Karpas-422 (cell line): ENCODE measurements at places on chromosomes 3 and 15. TPM values are rescaled to one million over a fixed set of nuclear protein-coding genes. Genes with fewer than 3 reads are reported as not detected.

GRCh38 chr3:151431940-151432339 lies 28.9 kb downstream of the IGSF10 start:
- DNase-seq, result peak; percentile 90

DNA sequence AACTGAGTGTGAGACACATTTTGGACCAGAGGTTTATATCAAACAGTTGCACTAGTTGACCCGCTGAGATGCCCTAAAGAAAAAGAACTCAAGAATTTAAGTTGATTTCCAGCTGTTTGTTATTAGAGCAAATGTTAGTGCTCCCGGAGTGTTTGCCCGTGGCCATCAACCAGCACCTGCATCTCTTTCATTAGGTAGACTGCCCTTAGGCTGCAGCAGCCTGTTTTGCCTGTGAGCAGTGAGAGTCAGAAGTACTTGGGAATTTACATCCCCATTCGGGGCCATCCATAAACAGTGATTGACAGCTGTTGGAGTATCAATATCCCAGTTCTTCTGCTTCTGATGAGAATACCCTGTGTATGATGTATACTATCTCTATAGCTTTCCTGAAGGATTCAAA lies 492.6 kb downstream of the RBMS3 start:
- no peak for DNase-seq

- peak; percentile 51 for DNase-seq
These were observed 6.2 kb downstream of the TSC22D2 start for GRCh38 chr3:150414258-150414657.

DNA sequence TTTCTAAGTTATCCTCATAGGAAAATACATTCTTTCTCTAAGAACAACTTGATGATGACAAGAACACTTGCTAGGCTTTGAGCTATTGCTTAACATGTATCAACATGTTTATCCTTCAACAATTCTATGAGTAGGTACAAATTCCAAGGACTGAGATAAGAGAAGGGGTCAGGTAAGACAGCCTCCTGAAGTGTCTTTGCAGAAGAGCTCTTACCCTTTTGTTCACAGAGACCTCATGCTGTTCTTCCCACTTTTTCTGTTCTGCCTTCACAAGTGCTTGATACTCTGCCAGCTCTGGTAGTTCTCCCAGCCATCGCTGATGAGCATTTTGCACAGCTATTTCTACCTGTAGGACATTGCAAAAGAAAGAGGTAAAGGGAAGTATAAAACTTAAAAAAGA lies 50.9 kb downstream of the CEP152 start:
- no peak for DNase-seq

- no peak for DNase-seq
These were observed 11.4 kb downstream of the CDIN1 start for GRCh38 chr15:36590838-36591237.

DNA sequence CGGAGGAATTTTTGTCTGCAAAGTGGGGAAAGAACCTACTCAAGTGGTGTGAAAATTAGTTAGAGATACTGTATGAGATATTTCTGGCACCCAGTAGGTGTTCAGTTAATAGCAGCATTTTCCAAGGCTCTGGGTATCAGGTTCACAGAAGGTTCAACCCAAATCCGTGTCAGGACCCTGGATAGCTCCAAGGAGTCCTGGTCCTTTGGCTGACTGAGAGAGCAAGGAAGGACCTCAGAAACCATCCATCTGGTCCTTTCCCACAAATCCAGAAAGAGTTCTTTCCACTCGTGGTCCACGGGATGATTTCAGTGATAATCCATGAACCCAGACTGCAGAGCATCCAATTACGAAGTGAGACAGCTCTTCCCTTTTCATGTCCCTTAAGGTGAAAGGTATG lies 51.4 kb downstream of the SLC6A11 start:
- DNase-seq, result peak; percentile 61

DNA sequence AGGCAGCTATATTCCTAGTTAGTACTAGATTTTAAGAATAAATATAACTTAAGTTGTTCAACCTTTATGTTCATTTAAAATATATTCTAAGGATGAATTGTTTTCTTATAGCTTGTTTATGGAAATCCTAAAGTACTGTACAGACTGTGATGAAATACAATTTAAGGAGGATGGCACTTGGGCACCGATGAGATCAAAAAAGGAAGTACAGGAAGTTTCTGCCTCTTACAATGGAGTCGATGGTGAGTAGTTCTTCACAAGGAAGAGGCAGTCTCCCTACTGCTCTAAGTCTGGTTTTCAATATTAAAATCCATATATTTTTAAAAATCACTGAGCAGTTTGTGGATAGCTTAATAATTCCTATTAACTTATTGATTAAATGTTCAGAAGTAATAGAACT lies 29.6 kb downstream of the CALML4 start:
- DNase-seq, result no peak

- no peak for DNase-seq
These were observed 1.6 kb upstream of the P2RY13 start for GRCh38 chr3:151330899-151331298.

DNA sequence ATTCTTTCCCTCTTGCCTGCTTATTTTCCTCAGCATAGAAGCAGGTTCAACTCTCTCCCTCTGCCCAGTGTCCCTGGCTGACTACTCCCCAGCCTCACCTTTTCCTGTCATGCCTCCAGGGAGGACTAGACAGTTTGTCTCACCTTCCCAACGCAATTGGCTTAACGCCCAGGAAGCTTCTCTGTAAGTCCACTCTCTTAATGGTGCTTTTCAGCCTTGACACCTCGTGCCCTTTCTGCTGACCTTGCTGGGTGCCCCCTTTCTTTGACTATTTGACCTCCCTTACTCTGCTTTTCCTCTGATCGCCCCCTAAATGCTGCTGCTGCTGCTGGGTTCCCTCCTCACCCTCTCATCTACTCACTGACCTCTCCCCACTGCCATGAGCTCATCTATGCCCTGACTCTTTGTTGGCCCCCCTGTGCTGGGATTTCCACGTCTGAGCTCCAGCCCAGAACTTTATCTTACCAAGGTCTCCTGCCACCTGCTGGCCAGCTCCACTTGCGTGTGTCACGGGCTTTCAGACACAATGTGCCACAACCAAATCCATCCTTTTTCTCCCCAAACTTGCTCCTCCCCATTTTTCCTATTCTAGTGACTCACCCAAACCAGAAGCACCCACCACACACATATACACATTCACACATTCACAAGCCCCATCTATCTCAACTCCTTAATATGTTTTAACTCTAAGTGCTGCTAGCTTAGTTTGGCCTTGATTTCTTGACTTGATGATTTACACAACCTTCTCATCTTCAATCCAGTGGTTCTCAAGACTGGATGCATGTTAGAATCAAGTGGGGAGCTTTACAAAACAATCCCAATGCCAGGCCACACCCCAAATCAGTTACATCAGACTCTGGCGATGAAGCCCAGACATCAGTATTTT lies 16.6 kb downstream of the EPB42 start:
- peak; percentile 81 for DNase-seq

- DNase-seq, result no peak
These were observed 5.9 kb upstream of the NGRN start for GRCh38 chr15:90259524-90259923.

- DNase-seq, result no peak
These were observed 343.1 kb upstream of the SEMA6D start for GRCh38 chr15:47374222-47374621.

DNA sequence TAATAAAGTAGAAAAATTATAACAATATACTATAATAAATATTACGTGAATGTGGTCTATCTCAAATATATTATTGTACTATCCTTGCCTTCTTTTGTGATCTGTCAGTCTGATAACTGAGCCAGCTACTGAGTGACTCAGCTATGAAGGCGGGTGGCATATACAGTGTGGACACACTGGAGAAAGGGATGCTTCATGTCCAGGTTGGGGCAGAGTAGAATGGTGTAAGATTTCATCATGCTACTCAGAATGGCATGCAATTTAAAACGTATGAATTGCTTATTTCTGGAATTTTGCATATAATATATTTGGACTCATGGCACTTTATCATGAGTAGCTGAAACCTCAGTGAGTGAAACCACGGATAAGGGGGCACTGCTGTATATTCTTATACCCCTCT lies 172.9 kb upstream of the TBC1D5 start:
- DNase-seq, result no peak

DNA sequence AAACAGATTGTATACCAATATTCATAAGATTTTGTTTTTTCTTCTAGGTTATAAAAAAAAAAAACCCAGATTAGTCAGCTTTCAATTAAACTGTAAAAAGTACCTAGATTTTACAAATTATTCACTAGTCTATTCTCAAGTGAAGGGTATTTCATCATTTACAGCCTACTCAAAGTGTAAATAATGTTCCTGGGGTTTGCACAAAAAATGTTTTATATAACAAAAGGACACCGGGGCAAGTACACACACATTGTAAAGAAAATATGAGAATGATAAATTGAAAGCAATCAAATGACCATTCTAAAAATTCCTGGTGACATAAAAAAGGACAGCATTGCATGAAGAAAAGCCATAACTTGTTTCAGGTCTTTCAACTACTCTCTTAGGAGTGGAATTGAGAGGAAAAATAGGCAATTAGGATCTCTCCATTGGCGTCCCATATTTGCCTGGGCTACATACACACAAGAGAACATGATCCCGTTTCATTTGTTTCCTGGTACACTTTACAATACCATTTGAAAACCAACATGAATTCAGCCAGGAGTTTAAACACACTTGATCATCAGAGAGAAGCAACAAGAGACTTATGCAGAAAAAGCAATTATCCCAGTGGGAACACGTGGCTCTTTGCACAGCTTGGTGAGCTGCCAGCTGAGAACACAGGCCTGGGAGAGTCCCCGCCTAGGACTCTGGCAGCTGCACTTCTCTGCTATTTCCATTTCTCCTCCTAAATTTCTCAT lies 1039.2 kb downstream of the ROBO1 start:
- DNase-seq, result no peak

DNA sequence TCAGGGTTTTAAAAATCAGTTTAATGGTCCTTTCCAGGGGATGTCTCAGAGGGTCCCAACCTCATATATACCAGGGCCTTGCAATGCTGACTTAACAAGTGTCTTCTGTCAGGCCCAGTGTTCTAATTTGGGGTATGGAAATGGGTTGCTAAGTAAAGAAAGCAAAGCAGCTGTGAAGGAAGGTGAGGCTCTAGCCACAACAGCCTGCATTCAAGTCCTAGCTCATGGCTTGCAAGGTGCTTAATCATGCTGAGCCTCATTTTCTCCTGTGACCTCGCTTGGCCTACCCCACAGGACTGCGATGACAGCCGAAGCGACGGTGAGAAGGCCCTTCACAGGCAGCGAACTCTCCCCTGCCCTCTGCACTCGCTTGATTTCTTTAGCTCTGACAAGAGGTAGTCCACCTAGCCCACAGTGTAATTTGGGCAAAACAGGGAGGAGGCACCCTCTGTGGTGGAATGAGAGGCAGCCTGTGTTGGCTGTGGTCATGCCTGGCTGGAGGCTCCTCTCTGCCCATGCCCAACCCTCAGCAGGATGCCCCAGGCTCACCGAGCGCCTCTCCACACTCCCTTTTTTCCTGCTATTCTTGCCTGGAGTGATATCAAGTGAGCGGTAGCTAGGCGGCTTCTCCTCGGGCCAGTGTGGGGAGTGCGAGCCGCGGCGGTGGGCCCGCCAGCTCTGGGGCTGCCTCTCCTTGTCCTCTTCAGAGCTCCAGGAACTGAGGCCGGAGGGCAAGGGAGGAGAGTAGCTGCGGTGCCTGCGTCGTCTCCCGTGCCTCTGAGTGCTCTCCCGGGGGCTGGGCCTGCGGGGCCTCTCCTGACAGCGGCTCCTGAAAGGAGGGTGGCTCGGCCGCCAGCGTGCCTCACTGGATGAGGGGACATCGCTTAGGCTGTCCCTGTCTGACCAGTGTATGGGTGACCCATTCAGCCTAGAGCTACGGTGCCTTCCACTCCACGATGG lies 29.2 kb downstream of the ILDR1 start:
- DNase-seq, result peak; percentile 93

GRCh38 chr15:64501396-64501715 lies 41.0 kb downstream of the ZNF609 start:
- DNase-seq, result no peak

Gene TNK2
- 25.5 and 26.0 TPM in 2 replicates for total RNA-seq

Gene CAPN3
- total RNA-seq, result 3.2 and 8.8 TPM in 2 replicates

Gene SHISA5
- total RNA-seq, result 141 and 149 TPM in 2 replicates

Gene CCR3
- not detected in 2 replicates for total RNA-seq

Gene A4GNT
- not detected in 2 replicates for total RNA-seq

Gene PLXNB1
- 34.0 and 48.3 TPM in 2 replicates for total RNA-seq

Gene GOLGA6B
- total RNA-seq, result not detected in 2 replicates

Gene MED12L
- 0.58 and 2.4 TPM in 2 replicates for total RNA-seq

Gene VEPH1
- not detected in 2 replicates for total RNA-seq

Gene GABRB3
- total RNA-seq, result not detected in 2 replicates
